ENCODE measurements at places on chromosomes 16 and 17. TPM values are rescaled to one million over a fixed set of nuclear protein-coding genes. Genes with fewer than 3 reads are reported as not detected.
A peak's percentile ranks its signal among the peaks of the same experiment; 100 is the strongest.

- no peak overlapping the region for H3K27ac ChIP-seq
- no peak for DNase-seq
- H3K4me3 ChIP-seq, result no peak overlapping the region
- no peaks in the 10 kb centered on the region for H3K27me3 ChIP-seq
Measured at GRCh38 chr17:48505788-48506187, 25.0 kb downstream of the HOXB1 start.

GRCh38 chr16:30376461-30376902, 1.9 kb downstream of the MYL11 start:
- H3K4me3 ChIP-seq, result no peak overlapping the region
- no peak for DNase-seq
- no peaks in the 10 kb centered on the region for H3K27me3 ChIP-seq
- peaks cover 8% of the 10 kb centered on the region for H3K36me3 ChIP-seq

CDH5 gene
- 29.0 TPM for polyA plus RNA-seq

DNA sequence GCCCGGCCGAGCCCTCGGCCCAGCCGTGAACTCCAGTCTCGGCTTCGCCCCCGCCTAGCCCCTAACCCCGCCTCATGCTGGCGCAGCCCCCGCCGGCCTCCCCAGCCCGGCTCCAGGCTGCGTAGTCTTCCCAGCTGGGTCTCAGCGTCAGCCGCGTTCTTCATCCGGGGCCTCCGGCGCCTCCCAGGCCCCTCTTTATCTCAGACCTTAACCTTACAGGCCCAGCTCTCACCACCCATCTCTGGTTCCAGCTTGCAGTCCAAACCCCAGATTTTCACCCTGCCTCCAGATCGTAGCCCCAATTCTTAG, at the start of gene PROCA1:
Gene PROCA1 (minus strand): TSS at position 166 of the 309 bp plus-strand sequence. CDS start 228 bp downstream, outside the sequence.
- H3K4me1 ChIP-seq, result peaks cover 44% of the 10 kb centered on the region
- H3K36me3 ChIP-seq, result peaks cover 29% of the 10 kb centered on the region
- H3K4me3 ChIP-seq, result peak within 1 kb of the TSS; percentile 52
- H3K27ac ChIP-seq, result peak within 1 kb of the TSS; percentile 98

PIMREG gene
- 23.0 TPM for polyA plus RNA-seq

- H3K4me3 ChIP-seq, result peak within 1 kb of the TSS; percentile 61
- H3K4me1 ChIP-seq, result peaks cover 31% of the 10 kb centered on the region
- peak within 1 kb of the TSS; percentile 15 for H3K27ac ChIP-seq
Measured at GRCh38 chr17:42184713-42185620, at the start of gene HCRT. Gene HCRT, minus strand, starts transcription at chr17:42185452. Its CDS starts 87 bp downstream, at chr17:42185365.

- peak; percentile 54 for DNase-seq
- H3K4me1 ChIP-seq, result no peaks in the 10 kb centered on the region
- no peak overlapping the region for H3K27ac ChIP-seq
- H3K36me3 ChIP-seq, result no peaks in the 10 kb centered on the region
Measured at GRCh38 chr17:13337864-13338371, 263.8 kb downstream of the HS3ST3A1 start.

TPSB2 gene
- polyA plus RNA-seq, result not detected

AANAT gene
- 0.83 TPM for polyA plus RNA-seq

SOX8 gene
- 166 TPM for polyA plus RNA-seq

GRCh38 chr17:77257169-77257568, 116.4 kb downstream of the SEC14L1 start:
- no peaks in the 10 kb centered on the region for H3K36me3 ChIP-seq
- DNase-seq, result no peak
- H3K4me3 ChIP-seq, result no peak overlapping the region

- H3K4me3 ChIP-seq, result peak overlapping the region; percentile 48
- peak; percentile 67 for DNase-seq
- H3K36me3 ChIP-seq, result peaks cover 17% of the 10 kb centered on the region
- H3K27ac ChIP-seq, result peak overlapping the region; percentile 86
- H3K27me3 ChIP-seq, result peaks cover 3% of the 10 kb centered on the region
- peaks cover 57% of the 10 kb centered on the region for H3K4me1 ChIP-seq
Measured at GRCh38 chr17:1486802-1487695, 5.4 kb downstream of the MYO1C start.

- H3K4me1 ChIP-seq, result peaks cover 19% of the 10 kb centered on the region
- peaks cover 6% of the 10 kb centered on the region for H3K36me3 ChIP-seq
- H3K27ac ChIP-seq, result no peak overlapping the region
- H3K4me3 ChIP-seq, result no peak overlapping the region
- DNase-seq, result no peak
Measured at GRCh38 chr16:20803192-20803560, 3.1 kb downstream of the ERI2 start.

SLC7A5 gene
- 109 TPM for polyA plus RNA-seq

DNA sequence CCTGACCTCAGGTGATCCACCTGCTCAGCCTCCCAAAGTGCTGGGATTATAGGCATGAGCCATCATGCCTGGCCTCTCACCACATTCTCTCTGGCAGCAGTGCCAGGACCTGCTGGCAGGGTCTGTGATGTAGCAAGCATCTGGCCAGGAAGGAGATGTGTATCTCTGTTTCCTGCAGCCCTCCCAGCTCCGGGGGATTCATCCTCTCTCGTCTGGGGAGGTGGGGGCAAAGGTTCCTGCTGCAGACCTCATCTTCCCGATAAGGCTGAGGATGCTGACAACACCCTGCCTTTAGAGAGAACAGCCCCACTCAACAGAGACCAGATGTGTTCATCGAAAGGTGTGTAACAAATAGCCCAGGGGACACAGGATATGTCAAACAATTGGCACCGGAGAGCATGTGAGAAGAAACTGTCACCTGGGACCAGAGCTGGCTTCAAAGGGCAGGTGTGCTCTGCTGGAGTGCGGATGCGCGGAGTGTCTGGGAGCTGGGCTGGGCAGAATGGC, 54.8 kb upstream of the SEC14L1 start:
- DNase-seq, result no peak
- H3K27me3 ChIP-seq, result no peaks in the 10 kb centered on the region
- no peak overlapping the region for H3K4me3 ChIP-seq

DNA sequence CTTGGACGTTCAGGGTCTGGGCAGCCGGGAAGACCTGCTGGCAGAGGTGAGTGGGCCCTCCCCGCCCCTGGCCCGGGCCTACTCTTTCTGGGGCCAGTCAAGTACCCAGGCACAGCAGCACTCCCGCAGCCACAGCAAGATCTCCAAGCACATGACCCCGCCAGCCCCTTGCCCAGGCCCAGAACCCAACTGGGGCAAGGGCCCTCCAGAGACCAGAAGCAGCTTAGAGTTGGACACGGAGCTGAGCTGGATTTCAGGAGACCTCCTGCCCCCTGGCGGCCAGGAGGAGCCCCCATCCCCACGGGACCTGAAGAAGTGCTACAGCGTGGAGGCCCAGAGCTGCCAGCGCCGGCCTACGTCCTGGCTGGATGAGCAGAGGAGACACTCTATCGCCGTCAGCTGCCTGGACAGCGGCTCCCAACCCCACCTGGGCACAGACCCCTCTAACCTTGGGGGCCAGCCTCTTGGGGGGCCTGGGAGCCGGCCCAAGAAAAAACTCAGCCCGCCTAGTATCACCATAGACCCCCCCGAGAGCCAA, 8.6 kb upstream of the ABCC3 start:
- H3K36me3 ChIP-seq, result peaks cover 44% of the 10 kb centered on the region
- no peak for DNase-seq
- H3K27ac ChIP-seq, result no peak overlapping the region
- H3K27me3 ChIP-seq, result peaks cover 6% of the 10 kb centered on the region
- H3K4me3 ChIP-seq, result no peak overlapping the region
- peaks cover 42% of the 10 kb centered on the region for H3K4me1 ChIP-seq

CES3 gene
- 1.1 TPM for polyA plus RNA-seq

GPRC5B gene
- polyA plus RNA-seq, result 146 TPM

PABPN1L gene
- 0.66 TPM for polyA plus RNA-seq

GRCh38 chr17:49053171-49053829, 56.1 kb downstream of the IGF2BP1 start:
- peaks cover 15% of the 10 kb centered on the region for H3K4me1 ChIP-seq
- H3K36me3 ChIP-seq, result peaks cover 20% of the 10 kb centered on the region
- no peak overlapping the region for H3K4me3 ChIP-seq
- H3K27ac ChIP-seq, result no peak overlapping the region
- no peaks in the 10 kb centered on the region for H3K27me3 ChIP-seq
- no peak for DNase-seq

- H3K4me3 ChIP-seq, result no peak overlapping the region
- peaks cover 73% of the 10 kb centered on the region for H3K36me3 ChIP-seq
- H3K4me1 ChIP-seq, result peaks cover 2% of the 10 kb centered on the region
- DNase-seq, result no peak
- no peak overlapping the region for H3K27ac ChIP-seq
Measured at GRCh38 chr17:40130352-40131042, 8.7 kb downstream of the MSL1 start.

DNA sequence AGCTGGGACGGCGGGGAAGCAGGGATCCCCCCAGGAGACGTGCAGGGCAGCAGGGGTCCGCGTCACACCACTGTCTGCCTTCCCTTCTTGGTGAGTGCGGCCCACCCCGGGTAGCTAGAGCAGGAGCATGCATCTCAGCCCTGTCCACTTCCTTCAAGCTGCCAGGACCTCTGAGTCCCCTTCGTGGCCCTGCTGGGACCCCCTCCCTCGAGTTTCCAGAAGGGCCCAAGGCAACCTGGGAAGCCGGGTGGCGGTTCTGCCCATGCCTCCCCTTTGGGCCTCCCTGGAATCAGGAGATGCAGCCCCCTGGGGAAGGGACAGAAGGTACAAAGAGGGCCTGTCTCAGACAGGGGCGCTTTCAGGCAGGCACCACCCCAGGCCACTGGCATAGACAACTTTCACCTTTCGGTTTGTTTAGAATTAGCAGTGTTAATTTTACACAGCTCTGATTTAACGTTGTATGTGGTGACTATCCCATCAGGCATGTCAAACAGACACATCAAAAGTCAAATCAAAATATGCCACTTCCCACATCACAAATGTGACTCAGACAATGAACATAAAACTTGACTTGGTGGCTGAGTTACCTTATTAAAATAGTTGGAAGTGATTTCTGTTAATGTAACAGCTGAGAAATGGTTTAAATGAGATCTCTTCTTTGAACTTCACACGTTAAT, 94.5 kb upstream of the METRNL start:
- DNase-seq, result no peak
- H3K36me3 ChIP-seq, result peaks cover 3% of the 10 kb centered on the region
- no peak overlapping the region for H3K4me3 ChIP-seq
- no peak overlapping the region for H3K27ac ChIP-seq
- H3K4me1 ChIP-seq, result peaks cover 10% of the 10 kb centered on the region

DNA sequence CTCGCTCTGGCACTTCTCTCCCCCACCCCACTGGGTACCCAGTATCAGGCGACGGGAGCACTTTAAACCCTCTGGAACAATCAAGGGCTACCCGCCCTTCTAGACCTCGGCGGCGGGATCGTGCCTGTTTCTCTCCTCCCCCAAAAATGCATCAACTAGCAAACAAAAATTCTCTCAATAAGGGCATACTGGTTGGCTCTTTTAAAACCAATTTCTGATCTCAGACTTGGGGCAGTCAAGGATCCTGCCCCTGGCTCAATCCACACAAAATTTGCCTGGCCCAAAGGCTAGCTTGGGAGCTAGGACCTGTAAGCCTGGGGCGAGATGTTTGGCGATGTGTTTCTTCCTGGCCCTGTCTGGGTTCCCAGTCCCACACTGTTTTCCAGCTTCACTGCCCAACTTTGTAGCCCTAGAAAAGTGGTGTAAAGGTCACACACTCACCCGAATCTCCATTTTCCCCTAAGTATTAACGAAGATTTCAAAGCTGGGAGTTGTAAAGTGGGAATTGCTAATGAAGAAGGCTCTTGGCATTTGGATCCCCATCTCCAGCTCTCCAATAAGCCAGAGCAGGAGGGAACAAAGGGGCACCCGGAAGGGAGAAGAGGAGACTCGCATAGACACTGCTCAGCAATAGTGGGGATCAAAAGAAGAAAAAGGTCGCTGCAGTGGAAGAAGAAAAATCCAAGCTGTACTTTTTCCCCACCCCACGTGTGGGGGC, 14.4 kb upstream of the HOXB2 start:
- peaks cover 36% of the 10 kb centered on the region for H3K36me3 ChIP-seq
- no peaks in the 10 kb centered on the region for H3K27me3 ChIP-seq
- DNase-seq, result peak; percentile 69
- peaks cover 85% of the 10 kb centered on the region for H3K4me1 ChIP-seq
- H3K4me3 ChIP-seq, result peak overlapping the region; percentile 28

- H3K36me3 ChIP-seq, result no peaks in the 10 kb centered on the region
- no peaks in the 10 kb centered on the region for H3K4me1 ChIP-seq
- H3K4me3 ChIP-seq, result no peak overlapping the region
- no peak for DNase-seq
- no peak overlapping the region for H3K27ac ChIP-seq
Measured at GRCh38 chr17:62366191-62366590, 14.2 kb upstream of the EFCAB3 start.

- DNase-seq, result no peak
- H3K4me3 ChIP-seq, result no peak overlapping the region
- H3K36me3 ChIP-seq, result no peaks in the 10 kb centered on the region
- no peaks in the 10 kb centered on the region for H3K4me1 ChIP-seq
- no peak overlapping the region for H3K27ac ChIP-seq
Measured at GRCh38 chr16:80002261-80002660, 401.7 kb upstream of the MAF start.

ACSF2 gene
- polyA plus RNA-seq, result 21.2 TPM

- no peaks in the 10 kb centered on the region for H3K36me3 ChIP-seq
- H3K27ac ChIP-seq, result no peak overlapping the region
- H3K27me3 ChIP-seq, result no peaks in the 10 kb centered on the region
- H3K4me3 ChIP-seq, result no peak overlapping the region
Measured at GRCh38 chr17:43094129-43094835, 30.9 kb downstream of the BRCA1 start.

Data from spinal cord (tissue), 10 donors.